ENCODE measurements at places on chromosomes 5 and 9.

DNA sequence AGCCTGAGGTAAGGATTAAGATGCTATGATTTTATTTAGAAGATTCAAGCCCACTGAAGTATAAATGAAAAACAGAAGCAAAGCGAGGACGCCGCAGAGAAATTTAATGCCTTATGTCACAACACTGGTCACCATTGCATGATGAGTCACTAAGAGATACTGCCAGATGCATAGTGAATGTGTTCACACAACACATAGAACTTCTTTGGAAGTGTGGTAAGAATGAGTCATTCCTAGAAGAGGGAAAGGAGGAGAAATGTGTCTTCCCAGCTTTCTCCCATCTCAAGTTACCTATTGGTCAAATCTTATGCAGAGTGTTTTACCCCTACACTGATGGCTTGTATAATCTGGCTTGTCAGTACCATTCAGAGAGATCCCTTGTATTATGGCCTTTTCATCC is 465.3 kb upstream of the ARRDC3 start:
- DNase-seq: no peak

DNA sequence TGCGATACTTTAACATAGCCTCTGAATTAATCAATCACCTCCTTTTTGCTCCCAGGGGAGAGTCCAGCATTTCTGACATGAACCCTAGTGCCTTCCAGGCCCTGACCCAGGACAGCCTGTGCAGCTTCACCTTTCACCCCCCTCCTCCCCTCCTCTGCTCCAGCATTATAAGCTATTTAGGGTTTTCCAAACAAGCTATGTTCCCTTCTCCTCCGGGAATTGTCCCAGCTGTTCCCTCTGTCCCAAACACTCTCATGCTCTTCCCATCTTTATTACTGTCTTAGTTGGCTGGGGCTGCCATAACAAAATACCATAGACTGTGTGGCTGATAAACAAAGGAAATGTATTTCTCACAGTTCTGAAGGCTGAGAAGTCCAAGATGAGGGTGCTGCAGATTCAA is 161.5 kb downstream of the EBF1 start:
- DNase-seq: no peak

DNA sequence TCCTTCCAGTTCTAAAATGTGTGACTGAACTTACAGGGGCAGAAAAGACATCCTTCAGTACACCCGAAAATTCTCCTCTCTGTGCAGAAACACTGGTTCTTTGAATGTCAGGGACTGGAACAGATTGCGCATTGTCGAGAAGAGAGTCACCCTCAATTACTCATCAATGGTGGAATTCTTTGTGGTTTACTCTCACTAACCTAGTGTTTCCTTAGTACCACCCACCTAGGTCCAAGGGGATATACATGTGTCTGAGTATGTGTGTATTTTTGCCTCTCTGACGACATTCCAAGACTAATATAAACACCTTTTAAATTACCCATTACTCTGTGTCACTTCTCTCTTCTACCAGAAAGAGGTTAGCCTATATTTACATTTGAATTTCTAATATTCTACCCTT is 660.8 kb downstream of the TLE1 start:
- DNase-seq: no peak

- DNase-seq: peak; percentile 79
Observed at GRCh38 chr5:180803181-180804128, 849 bp upstream of the MGAT1 start.

DNA sequence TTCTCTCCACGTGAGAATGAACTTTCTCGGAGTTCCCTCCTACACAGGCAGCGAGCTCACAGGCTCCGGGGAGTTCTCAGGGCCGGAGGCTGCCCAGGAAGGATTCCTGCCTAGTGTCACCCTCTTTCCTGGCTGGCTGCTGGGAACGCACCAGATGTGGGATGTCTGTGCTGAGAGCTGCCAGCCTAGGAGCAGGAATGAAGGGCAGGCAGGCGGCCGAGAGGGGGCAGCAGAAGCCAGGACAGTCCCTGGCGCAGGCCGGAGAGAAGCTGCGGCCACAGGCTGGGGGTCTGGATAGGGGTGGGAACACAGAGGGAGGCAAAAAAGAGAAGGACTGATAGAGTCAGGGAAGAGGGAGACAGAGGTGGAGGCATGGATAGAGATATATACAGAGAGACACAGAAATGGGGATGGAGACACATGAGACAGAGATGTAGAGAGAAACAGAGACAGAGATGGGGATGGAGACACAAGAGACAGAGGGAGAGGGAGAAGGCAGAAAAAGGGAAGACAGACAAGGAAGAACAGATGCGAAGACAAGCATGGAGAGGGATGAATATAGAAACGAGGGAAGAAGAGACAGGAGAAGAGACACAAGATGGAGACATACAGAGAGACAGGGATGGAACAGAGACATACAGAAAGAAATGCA is 25.3 kb upstream of the ENHO start:
- no peak for DNase-seq

DNA sequence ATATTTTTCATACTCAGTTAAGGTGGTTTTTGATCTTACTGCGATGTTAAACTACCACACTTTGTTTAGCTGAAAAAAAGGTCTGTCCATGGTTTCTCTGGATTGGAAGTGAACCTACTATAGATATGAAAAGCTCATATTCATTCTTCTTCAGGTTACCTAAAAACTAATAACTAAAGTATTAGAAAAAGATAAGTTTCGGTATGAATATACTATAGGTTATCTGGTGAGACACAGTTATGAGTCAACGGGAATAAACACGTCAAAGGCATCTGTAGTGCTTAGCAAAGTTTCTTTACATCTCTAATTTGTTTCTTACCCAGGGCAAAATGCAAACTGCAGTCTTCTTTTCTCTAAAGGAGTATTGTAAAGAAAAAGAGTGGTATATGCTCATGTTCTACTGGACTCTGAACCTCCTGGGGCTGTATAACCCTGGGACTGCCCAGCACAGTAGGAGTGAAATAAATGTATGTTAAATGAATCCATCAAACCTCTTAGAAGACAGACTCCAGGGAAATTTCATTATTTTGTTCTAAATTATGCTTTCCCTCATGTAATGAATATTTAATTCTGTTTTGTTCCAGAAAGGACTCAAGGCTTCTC is 521.9 kb downstream of the PDE4D start:
- DNase-seq: no peak

DNA sequence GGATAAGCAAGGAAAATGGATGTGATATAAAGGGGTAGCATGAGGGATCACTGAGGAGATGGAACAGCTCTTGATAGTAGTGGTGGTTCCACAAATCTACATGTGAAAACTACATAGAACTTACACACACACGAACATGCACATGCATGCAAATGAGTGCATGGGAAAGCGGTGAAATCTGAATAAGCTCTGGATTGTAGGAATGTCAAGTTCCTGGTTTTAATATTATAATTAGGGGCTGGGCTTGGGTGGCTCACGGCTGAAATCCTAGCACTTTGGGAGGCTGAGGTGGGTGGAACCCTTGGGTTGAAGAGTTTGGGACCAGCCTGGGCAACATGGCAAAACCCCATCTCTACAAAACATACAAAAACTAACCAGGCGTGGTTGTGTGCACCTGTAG is 13.1 kb upstream of the PDCL start:
- DNase-seq: no peak

- no peak for DNase-seq
Observed at GRCh38 chr5:129601576-129601975, 141.5 kb downstream of the ADAMTS19 start.

GRCh38 chr9:90611568-90611967 is 31.1 kb downstream of the DIRAS2 start:
- DNase-seq: no peak
